Activated CD4-positive, alpha-beta T cell treated with anti-CD3 and anti-CD28 coated beads, Interleukin-10, Interleukin-2, amounts not matched to agents 100 ng/mL and 50 ng/mL, durations not matched to agents 16 hours and 8 hours (primary cell): ENCODE measurements at places on chromosomes 2 and 18.

- DNase-seq, result no peak
Measured at GRCh38 chr2:150404147-150404546, 83.3 kb downstream of the RND3 start.

- DNase-seq, result no peak
Measured at GRCh38 chr2:197934261-197934933, 130.0 kb downstream of the PLCL1 start.

DNA sequence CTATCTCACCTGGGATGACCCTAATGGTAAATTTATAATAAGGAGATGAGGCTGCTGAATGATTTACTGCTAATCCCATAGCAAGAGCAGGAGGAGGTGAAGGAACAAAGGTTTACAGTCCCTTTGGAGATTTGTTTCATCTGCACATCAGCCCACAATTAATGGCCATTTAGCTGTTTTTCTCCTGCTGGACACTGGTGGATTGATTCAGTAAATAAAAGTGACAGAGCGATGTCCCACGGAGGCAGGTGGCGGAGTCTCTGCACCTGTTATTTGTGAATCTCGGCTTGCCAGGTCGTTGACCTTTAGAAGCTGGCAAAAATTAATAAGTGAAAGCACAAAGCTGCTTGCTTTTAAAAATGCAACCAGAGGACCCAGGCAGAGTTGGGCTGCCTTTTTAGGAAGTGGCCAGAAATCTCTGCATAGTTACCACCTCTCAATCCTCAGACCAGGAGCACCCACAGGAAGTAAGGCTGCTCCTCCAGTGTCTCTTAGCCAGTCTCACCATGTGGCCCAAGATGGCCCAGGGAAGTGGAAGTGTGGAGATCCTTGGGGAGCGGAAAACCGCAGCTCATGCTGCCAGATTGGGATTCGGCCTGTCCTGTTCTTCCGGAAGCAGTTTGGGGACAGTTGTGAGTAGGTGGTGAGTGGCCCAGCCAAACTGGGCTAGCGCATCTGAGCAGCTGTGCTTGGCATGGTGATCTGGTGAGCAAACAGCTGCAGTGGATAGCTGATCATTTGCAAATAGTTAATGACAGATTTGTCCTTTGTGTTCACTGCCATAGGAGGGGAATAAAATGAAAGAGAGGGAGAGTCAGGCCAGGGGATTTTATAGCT is 1005.7 kb upstream of the PIK3C3 start:
- DNase-seq, result no peak

DNA sequence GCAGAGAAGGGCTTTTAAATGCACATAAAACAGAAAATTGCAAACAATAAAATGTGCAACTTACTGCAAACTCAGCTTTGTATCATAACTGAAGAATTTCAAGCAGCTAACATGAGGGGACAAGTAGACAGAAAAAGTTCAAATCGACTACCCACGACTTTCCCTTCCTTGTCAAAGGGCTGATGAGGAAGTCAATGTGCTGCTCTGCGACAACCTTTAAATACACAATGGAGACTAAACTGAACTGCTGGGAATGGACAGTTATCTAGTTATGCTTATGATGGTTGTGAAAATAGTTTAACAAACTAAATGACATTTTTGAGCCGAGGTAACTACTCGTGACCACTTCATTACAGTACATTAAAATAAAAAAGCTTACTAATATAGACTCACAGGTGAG is 84.1 kb downstream of the INO80D start:
- DNase-seq, result no peak

DNA sequence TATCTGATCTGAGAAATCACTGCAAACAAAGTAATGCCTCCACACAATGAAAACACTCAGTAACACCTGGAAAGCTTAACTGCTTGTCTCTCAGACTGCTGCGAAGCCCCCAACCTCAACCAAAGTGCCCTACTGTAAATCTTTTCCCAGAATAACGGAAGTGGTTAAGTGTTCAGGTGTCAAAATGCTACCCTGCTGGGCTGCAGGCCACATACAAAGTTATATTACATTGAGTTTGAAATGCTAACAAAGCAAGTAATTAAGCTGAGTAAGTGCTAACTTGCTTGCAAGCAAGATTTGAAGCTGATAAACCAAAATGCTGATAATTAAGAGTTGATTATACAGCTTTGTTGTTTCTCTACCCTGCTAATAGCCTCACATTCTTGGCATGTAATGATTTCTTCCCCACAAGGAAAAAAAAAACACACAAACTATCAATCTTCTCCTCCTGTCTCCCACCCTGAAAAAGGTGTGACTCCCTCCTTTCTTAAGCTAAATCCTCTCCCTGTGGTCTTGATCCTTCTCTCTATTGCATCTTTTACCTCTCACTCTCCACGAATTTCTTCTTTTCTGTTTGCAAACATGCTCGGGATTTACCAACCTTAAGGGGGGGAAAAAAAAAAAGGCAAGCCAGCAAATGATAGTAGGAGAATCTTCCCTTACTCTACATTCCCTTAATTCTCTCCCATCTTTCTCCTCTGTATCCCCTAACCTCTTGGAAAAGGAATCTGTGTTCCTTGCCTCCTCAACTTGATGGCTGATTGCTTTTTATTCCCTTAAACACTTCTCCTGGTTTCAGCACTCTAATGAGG is 266.8 kb upstream of the SIX3 start:
- DNase-seq, result peak; percentile 21

DNA sequence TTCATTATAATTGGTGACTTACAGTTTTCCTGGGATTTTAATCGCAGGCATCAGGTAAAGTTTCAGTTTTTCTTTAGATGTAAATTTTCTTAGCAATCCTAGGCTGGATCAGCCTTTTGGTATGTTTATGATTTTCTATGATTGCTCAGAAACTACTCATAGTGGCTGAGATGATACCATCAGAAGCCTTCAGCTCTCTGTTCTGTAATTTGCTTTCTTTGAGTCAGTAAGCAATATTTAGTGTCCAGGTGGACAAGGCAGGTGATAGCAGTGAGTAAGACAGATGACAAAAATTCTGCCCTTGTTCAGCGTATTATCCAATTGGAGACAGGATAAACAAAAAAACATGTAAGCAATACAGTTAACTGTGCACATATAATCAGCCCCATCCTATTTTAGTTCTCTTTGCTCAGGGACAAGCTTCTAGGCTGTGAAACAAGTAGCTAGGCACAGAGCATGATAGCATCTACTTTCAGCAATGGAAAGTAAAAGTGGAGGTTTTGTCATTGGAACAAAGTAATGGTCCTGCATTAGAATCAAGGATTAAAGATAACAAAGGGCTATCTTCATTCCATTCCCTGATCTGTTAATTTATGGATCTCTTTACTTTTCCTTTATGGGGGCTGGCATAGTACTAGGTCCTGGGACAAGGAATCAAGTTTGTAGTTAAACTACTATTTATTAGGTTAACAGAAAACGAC is 100.8 kb downstream of the EPC2 start:
- DNase-seq, result no peak
